Right lobe of liver (tissue), 6 donors: ENCODE measurements at places on chromosomes 6 and 20. TPM values are rescaled to one million over a fixed set of nuclear protein-coding genes. Genes with fewer than 3 reads are reported as not detected.

DNA sequence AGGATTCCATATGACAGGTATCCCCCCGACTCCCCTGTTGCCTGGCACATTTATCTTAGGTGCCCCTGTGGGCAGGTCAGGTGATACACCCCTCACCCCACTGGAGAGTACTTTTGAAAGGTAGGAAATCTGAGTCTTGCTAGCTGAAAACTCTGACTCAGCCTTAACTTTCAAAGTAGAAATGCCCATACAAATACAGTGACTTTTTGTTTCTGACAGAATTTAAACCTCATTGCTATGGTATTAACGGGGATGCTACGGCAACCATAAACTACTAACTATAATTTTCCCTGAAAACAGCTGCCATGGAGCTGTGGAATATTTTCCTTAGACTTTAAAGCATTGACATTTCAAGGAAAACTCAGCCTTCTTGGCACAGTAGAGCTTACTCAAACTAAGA lies 536.0 kb downstream of the RFPL4B start:
- no peaks in the 10 kb centered on the region for H3K36me3 ChIP-seq
- no peaks in the 10 kb centered on the region for H3K4me1 ChIP-seq
- no peak overlapping the region for H3K27ac ChIP-seq

The FAM217A gene
- total RNA-seq = not detected

DNA sequence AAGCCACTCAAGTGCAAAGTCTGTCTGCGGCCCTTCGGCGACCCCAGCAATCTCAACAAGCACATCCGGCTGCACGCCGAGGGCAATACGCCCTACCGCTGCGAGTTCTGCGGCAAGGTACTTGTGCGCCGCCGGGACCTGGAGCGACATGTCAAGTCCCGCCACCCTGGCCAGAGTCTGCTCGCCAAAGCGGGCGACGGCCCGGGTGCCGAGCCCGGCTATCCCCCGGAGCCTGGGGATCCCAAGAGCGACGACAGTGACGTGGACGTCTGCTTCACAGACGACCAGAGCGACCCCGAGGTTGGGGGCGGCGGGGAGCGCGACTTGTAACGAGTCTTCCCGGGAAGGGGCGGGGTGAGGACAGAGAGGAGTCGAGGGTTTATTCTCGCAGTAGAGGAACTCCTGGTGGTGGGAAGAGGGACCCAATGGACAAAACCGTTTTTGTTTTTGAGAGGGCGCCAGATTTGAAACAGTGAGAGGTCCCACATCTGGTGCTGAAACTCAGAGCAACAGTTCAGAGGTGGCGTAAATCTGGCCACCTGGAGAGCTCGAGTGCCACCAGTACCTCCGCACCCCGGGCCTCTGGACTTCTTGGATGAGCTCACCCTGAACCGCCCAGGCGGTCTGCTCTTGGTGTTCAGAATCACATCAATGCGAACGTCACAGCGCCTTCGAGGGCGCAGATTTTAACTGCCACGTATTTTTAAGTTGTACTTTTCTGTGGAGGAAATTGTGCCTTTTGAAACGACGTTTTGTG lies 8.0 kb downstream of the PRDM13 start:
- no peak overlapping the region for H3K27ac ChIP-seq
- DNase-seq = no peak
- H3K27me3 ChIP-seq = peaks cover 29% of the 10 kb centered on the region
- H3K36me3 ChIP-seq = no peaks in the 10 kb centered on the region

- no peaks in the 10 kb centered on the region for H3K27me3 ChIP-seq
- H3K4me3 ChIP-seq = no peak overlapping the region
- H3K36me3 ChIP-seq = no peaks in the 10 kb centered on the region
Measured at GRCh38 chr20:9966966-9967365, 67.8 kb upstream of the ANKEF1 start.

GRCh38 chr6:23305325-23305943 lies 736.1 kb downstream of the HDGFL1 start:
- H3K4me3 ChIP-seq = no peak overlapping the region
- no peaks in the 10 kb centered on the region for H3K27me3 ChIP-seq
- DNase-seq = no peak
- no peaks in the 10 kb centered on the region for H3K36me3 ChIP-seq
- no peak overlapping the region for H3K27ac ChIP-seq

DNA sequence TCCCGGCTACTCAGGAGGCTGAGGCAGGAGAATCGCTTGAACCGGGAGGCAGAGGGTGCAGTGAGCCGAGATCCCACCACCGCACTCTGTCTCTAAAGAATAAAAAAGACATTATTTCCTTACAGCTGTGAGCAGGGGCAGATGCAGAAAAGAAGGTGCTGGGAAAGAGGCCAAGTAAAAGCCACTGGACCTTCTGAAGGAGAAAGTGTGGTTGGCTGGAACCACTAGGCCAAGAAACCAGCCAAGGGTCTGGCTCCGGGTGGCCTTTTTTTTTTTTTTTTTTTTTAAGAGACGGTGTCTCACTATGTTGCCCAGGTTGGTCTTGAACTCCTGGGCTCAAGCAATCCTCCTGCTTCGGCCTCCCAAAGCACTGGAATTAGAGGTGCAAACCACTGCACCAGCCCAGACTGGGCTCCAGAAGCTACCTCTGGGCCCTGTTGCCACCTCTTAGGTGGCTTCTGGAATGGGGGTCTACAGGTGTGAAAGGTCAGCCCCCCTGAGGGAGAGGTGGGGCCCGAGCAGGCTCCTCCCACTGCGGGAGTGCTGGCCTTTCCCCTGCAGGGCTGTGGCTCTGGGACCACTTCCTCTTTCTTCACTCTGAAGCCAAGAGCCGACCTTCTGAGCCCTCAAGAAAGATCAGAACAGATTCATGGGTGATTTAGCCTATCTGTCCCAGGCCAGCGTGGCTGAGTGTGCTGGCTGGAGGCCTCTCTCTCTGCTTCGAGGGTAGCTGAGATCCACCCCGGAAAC lies at the start of gene FGD2:
Gene FGD2 (plus strand): TSS at position 595 of the 750 bp plus-strand sequence. CDS start 163 bp downstream, outside the sequence.
- H3K4me3 ChIP-seq = peak within 1 kb of the TSS; percentile 30
- no peak for DNase-seq
- no peaks in the 10 kb centered on the region for H3K4me1 ChIP-seq
- no peaks in the 10 kb centered on the region for H3K27me3 ChIP-seq

DNA sequence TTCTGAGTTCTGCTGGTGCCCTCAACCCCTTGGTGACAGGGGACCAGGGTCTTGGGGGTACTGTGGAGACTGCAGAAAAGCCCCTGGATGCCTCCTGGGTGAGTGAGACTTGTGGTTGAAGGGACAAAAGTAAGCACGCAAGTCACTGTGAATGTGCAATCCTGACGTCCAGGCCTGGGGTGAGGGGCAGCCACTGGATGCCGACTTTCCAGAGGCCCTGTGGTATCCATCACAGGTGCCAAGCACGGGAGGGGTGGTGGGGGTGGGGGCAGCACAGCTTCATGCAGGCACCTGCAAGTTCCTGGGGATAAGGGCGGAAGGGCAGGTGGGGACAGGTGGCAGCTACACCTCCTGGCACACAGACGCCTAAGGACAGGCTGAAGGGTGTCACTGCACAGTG lies 20.1 kb upstream of the UBE2V1 start:
- DNase-seq = no peak
- no peak overlapping the region for H3K4me3 ChIP-seq
- peaks cover 12% of the 10 kb centered on the region for H3K4me1 ChIP-seq
- no peaks in the 10 kb centered on the region for H3K27me3 ChIP-seq

GRCh38 chr6:108947114-108947854 lies 99.1 kb downstream of the ARMC2 start:
- no peak overlapping the region for H3K4me3 ChIP-seq
- peaks cover 8% of the 10 kb centered on the region for H3K4me1 ChIP-seq
- H3K36me3 ChIP-seq = no peaks in the 10 kb centered on the region
- no peaks in the 10 kb centered on the region for H3K27me3 ChIP-seq

- peak overlapping the region; percentile 58 for H3K27ac ChIP-seq
- peaks cover 15% of the 10 kb centered on the region for H3K36me3 ChIP-seq
- DNase-seq = peak; percentile 65
- H3K27me3 ChIP-seq = no peaks in the 10 kb centered on the region
Measured at GRCh38 chr20:13788167-13788834, 3.5 kb downstream of the NDUFAF5 start.

The RBM24 gene
- total RNA-seq = not detected

The ESR1 gene
- total RNA-seq = 2.0 TPM

- no peak overlapping the region for H3K4me3 ChIP-seq
- no peaks in the 10 kb centered on the region for H3K27me3 ChIP-seq
- H3K36me3 ChIP-seq = no peaks in the 10 kb centered on the region
- no peaks in the 10 kb centered on the region for H3K4me1 ChIP-seq
Measured at GRCh38 chr20:12262747-12263146, 345.1 kb downstream of the BTBD3 start.

- no peak overlapping the region for H3K4me3 ChIP-seq
- no peak for DNase-seq
- no peaks in the 10 kb centered on the region for H3K27me3 ChIP-seq
- H3K4me1 ChIP-seq = peaks cover 11% of the 10 kb centered on the region
Measured at GRCh38 chr6:52497652-52498408, 77.7 kb downstream of the EFHC1 start.

DNA sequence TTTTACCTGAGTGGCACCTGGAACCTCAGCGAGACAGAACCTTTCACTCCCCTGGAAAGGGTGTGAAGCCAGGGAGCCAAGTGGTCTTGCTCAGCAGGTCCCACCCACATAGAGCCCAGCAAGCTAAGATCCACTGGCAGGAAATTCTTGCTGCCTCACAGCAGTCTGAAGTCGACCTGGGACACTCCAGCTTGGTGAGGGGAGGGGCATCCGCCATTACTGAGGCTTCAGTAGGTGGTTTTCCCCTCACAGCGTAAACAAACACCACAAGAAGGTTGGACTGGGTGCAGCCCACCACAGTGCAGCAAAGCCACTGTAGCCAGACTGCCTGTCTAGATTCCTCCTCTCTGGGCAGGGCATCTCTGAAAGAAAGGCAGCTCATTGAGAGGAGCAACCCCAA lies 134.7 kb upstream of the RSPO3 start:
- H3K27ac ChIP-seq = no peak overlapping the region
- no peak overlapping the region for H3K4me3 ChIP-seq
- no peaks in the 10 kb centered on the region for H3K27me3 ChIP-seq
- no peak for DNase-seq
- H3K36me3 ChIP-seq = no peaks in the 10 kb centered on the region
- H3K4me1 ChIP-seq = no peaks in the 10 kb centered on the region

The EEF1E1 gene
- total RNA-seq = 23.3 TPM

The MLIP gene
- 24.7 TPM for total RNA-seq

DNA sequence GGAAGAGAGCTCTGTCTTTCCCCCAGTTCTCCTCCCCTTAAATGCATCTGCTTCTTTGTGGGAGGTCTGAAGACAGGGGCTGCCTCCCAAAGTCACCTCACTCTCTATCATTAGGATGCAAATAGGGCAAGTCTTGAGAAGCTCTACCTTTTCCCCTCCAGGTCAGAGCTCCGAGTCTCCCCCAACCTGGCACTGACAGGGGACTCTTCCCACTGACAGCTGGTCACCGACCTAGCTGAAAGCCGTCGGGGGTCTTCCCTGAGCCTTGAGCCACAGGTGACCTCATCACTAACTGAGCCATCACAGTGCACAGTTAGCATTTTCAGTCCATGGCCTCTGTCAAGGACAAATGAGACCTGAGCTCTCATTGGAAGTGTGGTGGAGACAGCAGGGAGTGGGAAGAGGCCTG lies 386.7 kb downstream of the HACE1 start:
- no peak overlapping the region for H3K4me3 ChIP-seq
- H3K27me3 ChIP-seq = no peaks in the 10 kb centered on the region
- no peak overlapping the region for H3K27ac ChIP-seq
- no peak for DNase-seq

DNA sequence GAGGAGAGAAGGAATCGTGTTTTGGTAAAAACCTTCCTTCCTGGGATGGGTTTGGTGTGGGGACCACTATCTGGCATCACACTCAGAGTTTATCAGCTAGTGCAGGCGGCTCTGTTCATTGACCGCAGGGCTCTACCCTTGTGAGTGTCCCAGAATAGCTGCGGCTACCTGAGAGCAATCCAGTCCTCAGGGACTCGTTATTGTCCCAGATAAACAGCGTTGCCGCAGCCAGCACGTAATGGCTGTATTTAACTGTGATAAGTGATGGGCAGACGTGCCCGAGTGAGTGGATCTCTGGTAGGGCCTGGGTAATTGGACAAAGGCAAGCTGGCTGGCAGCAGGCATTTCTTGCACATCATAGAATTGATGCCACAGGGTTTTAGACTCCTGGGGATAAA lies 163.3 kb downstream of the SOBP start:
- H3K4me3 ChIP-seq = no peak overlapping the region
- no peak for DNase-seq

The GGTLC1 gene
- not detected for total RNA-seq

DNA sequence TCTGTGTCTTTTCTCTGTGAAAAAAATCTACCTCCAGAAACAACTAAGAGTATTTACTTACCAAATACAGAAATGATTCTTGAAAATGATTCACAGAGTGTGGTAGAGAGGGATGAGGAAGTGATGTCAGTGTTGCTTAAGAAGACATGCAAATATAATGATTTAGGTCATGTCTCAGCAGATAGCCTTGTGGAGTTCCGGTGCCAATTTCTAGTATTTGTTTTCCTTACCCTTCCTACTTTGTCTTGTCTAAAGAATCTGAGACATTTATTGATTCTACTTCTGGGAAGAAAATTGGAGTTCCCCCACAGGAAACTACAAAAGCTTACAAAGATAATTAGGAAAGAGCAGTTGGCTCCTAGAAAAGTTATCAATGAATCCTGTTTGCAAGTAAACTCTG lies 68.8 kb downstream of the GJA1 start:
- no peaks in the 10 kb centered on the region for H3K36me3 ChIP-seq
- H3K27me3 ChIP-seq = no peaks in the 10 kb centered on the region
- no peak overlapping the region for H3K4me3 ChIP-seq
- DNase-seq = no peak

DNA sequence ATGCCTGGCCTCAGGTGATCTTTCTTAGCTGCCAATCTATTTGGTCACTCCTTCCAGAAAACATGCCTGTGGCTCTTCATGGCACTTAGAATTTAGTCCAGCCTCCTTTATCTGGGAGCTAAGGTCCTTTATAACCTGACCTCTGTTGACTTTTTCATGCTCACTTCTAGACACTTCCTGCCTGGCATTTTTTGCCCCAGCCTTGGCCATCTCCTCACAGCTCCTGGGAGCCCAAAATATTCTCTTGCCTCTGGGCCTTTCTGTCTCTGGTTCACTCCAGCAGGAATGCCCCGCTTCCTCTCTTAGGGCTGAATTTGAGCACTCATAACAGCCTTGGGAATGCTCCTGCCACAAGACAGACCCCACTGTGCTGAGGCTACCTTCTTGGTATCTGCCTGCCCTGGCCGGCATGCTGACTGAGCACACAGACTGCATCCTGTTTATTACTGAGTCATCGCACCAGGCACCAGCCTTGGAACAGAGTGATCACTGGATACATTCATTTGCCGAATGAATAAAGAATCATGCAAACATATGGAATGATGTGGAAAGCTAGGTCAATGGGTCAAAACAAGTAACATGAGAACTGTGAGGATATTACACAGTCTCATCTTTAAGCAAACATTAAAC lies 5.8 kb upstream of the EEF1E1 start:
- H3K4me1 ChIP-seq = no peaks in the 10 kb centered on the region
- no peak overlapping the region for H3K4me3 ChIP-seq
- no peak overlapping the region for H3K27ac ChIP-seq
- no peaks in the 10 kb centered on the region for H3K27me3 ChIP-seq
- DNase-seq = no peak

- H3K27ac ChIP-seq = no peak overlapping the region
- no peaks in the 10 kb centered on the region for H3K36me3 ChIP-seq
- no peak for DNase-seq
- H3K4me3 ChIP-seq = no peak overlapping the region
- H3K27me3 ChIP-seq = no peaks in the 10 kb centered on the region
Measured at GRCh38 chr20:2066461-2067122, 35.0 kb upstream of the STK35 start.
